ENCODE measurements at places on chromosomes 4 and X. TPM values are rescaled to one million over a fixed set of nuclear protein-coding genes. Genes with fewer than 3 reads are reported as not detected.

The VCX2 gene
- not detected for total RNA-seq

The XAGE2 gene
- total RNA-seq, result not detected

The RBM46 gene
- not detected for total RNA-seq

The DAPP1 gene
- not detected for total RNA-seq

The STAP1 gene
- not detected for total RNA-seq

The SSX3 gene
- total RNA-seq, result not detected

The PRMT9 gene
- 10.2 TPM for total RNA-seq

DNA sequence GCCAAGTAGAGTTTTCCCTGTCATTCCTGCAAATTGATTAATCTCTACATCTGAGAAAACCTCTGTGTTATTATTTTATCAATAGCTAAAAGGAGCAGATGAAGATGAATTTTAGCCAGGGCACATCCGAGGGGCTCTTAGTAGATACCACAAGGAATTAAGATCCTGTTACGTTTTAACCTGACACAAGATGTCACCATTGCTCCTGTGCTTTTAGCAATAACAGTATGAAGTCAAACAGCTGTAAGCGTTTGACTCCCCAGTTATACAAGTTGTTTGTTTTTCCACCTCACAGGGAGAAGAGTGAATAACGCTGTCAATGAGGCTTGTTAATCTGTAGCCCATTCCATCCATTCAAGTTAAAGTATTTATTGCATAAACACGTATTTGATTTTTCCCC, 76.0 kb upstream of the AP1S2 start:
- peak; percentile 54 for DNase-seq

DNA sequence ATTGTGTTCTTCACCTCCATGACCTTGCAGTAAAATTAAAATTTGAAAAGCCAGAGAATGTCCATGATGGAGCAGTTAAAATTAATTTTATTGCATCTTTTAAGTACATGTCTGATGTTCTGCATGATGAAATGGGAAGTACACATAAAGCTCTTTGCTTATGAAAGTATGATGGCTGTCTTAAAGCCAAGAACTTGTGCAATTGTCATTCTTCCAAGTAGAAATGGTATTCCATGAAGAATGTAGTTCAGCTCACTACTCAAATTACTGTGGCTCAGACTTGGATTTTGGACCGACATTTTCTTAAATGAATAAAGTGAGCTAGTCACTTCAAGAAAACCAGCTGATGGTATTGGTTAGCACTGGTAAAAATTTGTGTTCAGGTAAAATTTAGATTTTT, 161.7 kb upstream of the CXCL13 start:
- DNase-seq, result no peak

DNA sequence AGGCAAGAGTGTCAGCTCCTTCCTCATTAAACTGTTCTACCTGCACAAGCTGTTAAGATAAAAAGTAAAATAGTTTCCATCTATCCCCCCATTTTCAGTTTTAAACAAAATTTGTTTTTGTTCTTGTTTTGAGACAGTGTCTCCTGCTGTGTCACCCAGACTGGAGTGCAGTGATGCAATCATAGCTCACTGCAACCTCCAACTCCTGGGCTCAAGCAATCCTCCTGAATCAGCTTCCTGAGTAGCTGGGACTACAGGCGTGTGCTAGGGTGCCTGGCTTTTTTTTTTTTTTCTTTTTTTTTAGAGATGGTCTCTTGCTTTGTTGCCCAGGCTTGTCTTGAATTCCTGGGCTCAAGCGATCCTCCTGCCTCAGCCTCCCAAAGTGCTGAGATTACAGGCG, 105.4 kb downstream of the HS6ST2 start:
- no peak for DNase-seq

DNA sequence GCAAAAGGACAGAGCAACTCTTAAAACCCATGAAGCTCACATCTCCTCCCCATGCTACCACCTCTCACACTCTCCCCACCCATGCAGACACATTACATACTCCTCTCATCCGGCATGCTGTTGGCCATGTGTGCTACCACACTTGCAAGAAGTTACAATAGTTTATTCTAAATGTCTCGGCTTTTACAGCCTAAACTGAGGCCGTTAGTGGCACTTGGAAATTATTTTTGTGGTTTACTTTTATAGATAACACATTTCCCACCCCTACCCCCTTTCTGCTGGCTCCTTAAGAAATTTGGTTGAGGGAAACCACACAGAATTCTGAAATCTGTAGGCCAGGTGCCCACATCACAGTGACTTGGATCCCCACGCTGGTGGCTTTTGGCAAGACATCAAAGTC, 141.1 kb upstream of the HHIP start:
- DNase-seq, result no peak

DNA sequence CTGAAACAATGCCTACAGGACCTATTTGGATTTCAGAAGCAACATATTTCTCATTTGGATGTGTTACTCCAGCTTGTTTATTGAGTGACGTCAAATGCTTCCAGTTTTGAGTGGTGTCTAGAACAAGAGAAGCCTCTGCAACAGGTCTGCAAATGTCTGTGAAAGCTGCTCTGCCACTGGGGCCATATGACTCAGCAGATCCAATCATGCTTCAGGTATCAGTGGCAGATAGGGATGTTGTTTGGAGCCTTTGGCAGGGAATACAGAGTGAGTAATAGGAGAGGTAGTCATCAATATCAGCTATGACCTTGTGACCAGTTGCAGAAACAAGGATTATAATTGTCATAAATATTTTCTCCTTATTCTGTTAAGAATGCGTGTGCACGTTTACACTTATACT, 141.1 kb upstream of the ZXDA start:
- DNase-seq, result no peak

DNA sequence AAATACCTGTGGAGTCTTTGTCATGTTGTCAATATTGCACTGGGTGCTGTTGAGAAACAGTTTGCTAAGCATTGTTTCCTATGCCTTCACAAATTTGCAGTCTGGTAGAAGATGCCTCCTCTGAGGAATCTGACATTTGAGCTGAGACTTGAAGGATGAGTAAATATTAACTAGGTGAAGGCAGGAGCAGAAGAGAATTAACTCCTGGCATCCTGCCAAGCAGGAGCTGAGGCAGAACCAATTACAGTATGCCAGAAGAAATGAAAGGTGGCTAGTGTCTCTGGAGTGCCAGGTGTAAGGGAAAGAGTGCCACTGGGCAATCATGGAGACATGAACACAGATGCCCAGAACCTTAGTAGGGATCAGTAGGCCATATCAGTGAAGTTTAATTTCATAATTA, 1778.2 kb upstream of the PCDH10 start:
- DNase-seq, result peak; percentile 61

GRCh38 chr4:6941796-6942195, 32.2 kb downstream of the TBC1D14 start:
- DNase-seq, result no peak

- no peak for DNase-seq
Observed at GRCh38 chrX:87808576-87809243, 291.1 kb downstream of the KLHL4 start.

- DNase-seq, result no peak
Observed at GRCh38 chr4:99712099-99712498, 54.5 kb upstream of the C4orf54 start.

DNA sequence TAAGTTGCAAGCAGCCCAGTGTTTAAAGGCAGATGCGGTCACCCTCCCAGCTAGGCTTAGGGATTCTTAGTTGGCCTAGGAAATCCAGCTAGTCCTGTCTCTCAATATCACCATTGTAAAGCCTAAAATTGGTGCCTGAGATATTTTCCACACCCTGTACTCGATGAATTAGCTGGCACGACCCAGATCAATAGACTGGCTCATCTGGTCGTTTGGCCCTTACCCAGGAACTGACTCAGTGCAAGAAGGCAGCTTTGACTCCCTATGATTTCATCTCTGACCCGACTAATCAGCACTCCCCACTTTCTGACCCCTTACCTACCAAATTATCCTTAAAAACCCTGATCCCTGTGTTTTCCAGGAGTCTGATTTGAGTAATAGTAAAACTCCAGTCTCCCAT, 384.9 kb upstream of the SLC7A11 start:
- no peak for DNase-seq

DNA sequence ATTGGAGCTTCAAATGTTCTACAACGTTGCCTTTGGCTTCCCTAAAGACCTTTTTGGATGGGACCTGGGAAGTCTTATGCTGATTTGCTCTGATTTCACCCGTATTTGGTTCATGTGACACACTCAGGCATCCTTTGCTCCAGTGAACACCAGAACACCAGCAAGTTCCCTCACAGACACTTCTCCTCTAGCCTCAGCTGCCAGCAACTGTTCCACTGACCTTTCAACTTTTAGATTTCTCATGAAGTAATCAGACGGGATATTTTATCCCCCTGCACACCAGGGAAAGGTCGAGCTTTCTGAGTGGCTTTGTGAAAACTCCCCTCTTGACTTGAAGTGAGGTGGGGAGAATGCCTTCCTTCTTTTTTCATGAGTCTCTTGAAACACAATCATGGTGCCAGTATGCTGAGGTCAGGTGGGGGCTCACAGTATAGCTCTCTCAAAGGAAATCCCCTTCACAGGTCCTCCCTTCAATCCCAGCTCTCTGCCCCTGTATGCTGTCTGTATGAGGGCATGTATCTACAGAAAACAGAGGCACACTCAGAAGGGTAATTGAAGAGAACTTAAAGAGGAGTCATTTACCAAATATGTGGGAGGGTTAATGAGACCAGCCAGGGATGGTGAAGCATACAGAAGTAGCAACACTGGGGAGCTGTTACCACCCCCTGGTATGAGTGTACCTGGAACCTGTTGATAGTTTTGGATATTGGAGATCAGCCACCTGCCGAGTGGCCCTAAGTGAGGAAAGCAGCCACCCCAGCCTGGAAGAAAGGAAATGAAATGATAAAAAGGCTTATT, 62.7 kb downstream of the FGFBP1 start:
- no peak for DNase-seq
